Non-pigmented ciliary epithelial cell (primary cell): ENCODE measurements at places on chromosomes 5 and 9.

GRCh38 chr9:130396581-130396980 is 48.2 kb upstream of the ASS1 start:
- no peak for DNase-seq

- no peak for DNase-seq
Observed at GRCh38 chr5:82183828-82184227, 94.3 kb downstream of the RPS23 start.

DNA sequence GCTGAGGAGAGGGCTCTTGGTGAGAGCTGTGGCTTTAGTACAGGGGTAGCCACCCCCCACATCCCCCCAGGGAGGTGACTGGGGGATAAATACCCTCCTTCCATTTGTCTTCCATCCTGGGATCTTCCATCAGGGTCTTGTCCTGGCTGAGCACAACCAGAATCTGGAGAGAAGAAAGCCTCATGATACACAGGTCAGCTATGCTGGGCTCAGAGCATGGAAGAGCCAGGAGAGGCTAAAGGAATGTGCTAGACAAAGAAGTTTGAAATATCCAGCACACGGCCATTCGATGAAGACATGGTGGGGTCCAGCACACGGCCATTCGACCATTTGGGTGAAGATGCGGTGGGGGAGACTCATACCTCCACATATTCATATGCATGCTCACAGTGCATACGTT is 30.0 kb downstream of the ROPN1L start:
- DNase-seq = no peak

- DNase-seq = no peak
Observed at GRCh38 chr5:76403766-76404222, 709 bp downstream of the IQGAP2 start.

DNA sequence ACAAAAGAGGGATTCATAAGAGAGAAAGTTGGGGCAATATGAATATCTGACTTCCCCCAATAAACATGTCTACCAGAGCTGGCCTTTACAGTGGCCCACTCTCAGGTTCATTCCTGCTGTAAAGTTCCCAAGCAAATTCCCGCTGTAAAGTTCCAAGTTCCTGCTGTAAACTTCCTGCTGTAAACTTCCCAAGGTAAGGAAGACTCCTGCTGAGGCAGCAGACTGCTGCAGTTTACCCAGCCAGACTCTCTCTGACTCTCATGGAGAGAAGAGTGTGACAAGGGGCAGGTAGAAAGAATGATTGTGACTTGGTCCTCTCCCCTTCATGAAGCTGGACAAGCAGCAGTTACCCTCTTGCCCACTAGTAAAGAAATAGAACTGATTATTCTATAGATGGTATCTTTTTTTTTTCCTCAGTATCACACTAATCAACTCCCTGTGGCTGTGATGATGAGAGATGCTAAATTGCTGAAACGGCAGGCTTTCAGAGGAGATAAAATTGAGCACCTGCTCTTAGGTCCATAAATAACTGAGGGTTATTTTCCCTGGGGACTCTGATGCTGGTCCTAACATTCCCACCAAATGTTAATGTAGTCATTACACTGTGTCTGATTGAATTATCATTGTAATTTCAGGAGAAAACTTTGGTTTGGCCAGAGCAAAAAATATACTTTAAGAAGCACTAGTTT is 220.4 kb downstream of the PARP8 start:
- no peak for DNase-seq

- DNase-seq = no peak
Observed at GRCh38 chr9:134026581-134026980, 1.3 kb downstream of the BRD3OS start.
